Tracheal epithelial cell (primary cell): ENCODE measurements at places on chromosomes 6 and 20. TPM values are rescaled to one million over a fixed set of nuclear protein-coding genes. Genes with fewer than 3 reads are reported as not detected.

Gene SAMD5
- 0.48 and 2.1 TPM in 2 replicates for total RNA-seq

Gene ULBP1
- 0.96 and 1.5 TPM in 2 replicates for total RNA-seq

Gene CCM2L
- under 0.01 TPM in 1 of 2 replicates, not detected in the other for total RNA-seq

Gene NKX2-2
- not detected in 2 replicates for total RNA-seq

Gene SAMD3
- not detected in 2 replicates for total RNA-seq

Gene LY6G6D
- total RNA-seq, result not detected in 2 replicates

Gene PBOV1
- total RNA-seq, result not detected in 2 replicates

Gene HLA-DOA
- total RNA-seq, result 0.24 TPM in 1 of 2 replicates, not detected in the other

Gene MEP1A
- not detected in 2 replicates for total RNA-seq

Gene MEA1
- 47.1 and 65.3 TPM in 2 replicates for total RNA-seq

Gene SMOC2
- 1.1 TPM in 1 of 2 replicates, not detected in the other for total RNA-seq

Gene FERMT1
- 69.5 and 82.7 TPM in 2 replicates for total RNA-seq

Gene RNF182
- total RNA-seq, result 1.4 TPM in 1 of 2 replicates, not detected in the other

Gene SEMG1
- total RNA-seq, result not detected in 2 replicates

Gene SNX9
- 29.0 and 40.2 TPM in 2 replicates for total RNA-seq

Gene RAB44
- total RNA-seq, result under 0.01 TPM in 1 of 2 replicates, not detected in the other

Gene GTF3C6
- 26.4 and 34.0 TPM in 2 replicates for total RNA-seq

Gene VSTM2L
- 5.8 and 43.3 TPM in 2 replicates for total RNA-seq

Gene FAXC
- total RNA-seq, result 3.6 and 5.1 TPM in 2 replicates

Gene SAPCD1
- not detected in 2 replicates for total RNA-seq

Gene WFDC10B
- total RNA-seq, result not detected in 2 replicates

Gene ADAM33
- not detected in 2 replicates for total RNA-seq

Gene PCSK2
- not detected in 2 replicates for total RNA-seq
